ENCODE measurements at places on chromosomes 13 and 19.

- no peak overlapping the region for H3K4me3 ChIP-seq
- H3K36me3 ChIP-seq: no peaks in the 10 kb centered on the region
- DNase-seq: no peak
- no peaks in the 10 kb centered on the region for H3K27me3 ChIP-seq
These were observed 27.1 kb downstream of the FAM216B start for GRCh38 chr13:42808341-42808940.

DNA sequence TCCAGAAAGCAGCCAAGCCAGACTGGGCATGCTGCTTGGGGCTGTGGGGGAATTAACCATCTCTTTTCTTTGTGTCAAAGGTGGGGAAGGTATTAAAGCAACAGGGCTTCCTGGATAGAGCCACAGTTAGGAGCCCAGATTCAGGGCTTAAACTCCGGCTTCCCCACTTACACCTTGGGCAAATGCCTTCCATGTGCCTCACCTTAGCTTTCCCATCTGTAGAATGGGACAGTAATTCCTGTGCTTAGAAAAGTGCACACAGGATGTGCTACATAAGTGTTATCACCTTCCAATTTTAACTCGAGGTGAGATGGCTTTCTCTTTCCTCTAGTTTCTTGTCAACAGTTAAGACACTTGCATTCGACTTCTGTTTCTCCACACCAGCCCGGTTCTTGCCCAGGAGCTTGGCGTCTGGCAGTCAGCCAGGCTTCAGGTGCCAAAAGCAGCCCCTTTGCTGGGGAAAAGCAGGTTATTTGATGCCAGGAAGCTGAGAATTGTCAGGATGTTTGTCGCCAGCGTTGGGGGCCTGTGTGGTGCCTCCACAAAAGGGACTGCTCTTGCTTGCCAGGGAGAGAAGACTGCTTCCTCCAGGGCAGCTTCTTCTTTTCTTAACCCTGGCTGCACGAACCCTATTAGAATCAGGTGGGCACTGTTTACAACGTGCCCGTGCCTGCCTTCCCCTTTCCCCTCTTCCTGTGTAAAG, 79.2 kb downstream of the SIPA1L3 start:
- no peak overlapping the region for H3K4me3 ChIP-seq
- no peak for DNase-seq
- H3K36me3 ChIP-seq: no peaks in the 10 kb centered on the region
- no peak overlapping the region for H3K27ac ChIP-seq

- peaks cover 13% of the 10 kb centered on the region for H3K4me1 ChIP-seq
- H3K36me3 ChIP-seq: no peaks in the 10 kb centered on the region
- peak overlapping the region; percentile 46 for H3K27ac ChIP-seq
- no peak for DNase-seq
These were observed 8.7 kb downstream of the GPX4 start for GRCh38 chr19:1112268-1113029.

GRCh38 chr13:42553098-42554046, 20.6 kb upstream of the TNFSF11 start:
- no peak for DNase-seq
- H3K27me3 ChIP-seq: no peaks in the 10 kb centered on the region
- H3K27ac ChIP-seq: no peak overlapping the region
- no peaks in the 10 kb centered on the region for H3K36me3 ChIP-seq
- no peak overlapping the region for H3K4me3 ChIP-seq

- no peak overlapping the region for H3K4me3 ChIP-seq
- H3K4me1 ChIP-seq: no peaks in the 10 kb centered on the region
- peaks cover 16% of the 10 kb centered on the region for H3K27me3 ChIP-seq
- DNase-seq: no peak
These were observed 7.6 kb downstream of the EFNB2 start for GRCh38 chr13:106527826-106528225.

GRCh38 chr13:78121459-78122348, 203.1 kb upstream of the EDNRB start:
- peaks cover 3% of the 10 kb centered on the region for H3K4me1 ChIP-seq
- H3K4me3 ChIP-seq: peak overlapping the region; percentile 19
- H3K27ac ChIP-seq: no peak overlapping the region
- no peaks in the 10 kb centered on the region for H3K27me3 ChIP-seq
- H3K36me3 ChIP-seq: no peaks in the 10 kb centered on the region

- H3K4me3 ChIP-seq: no peak overlapping the region
- no peaks in the 10 kb centered on the region for H3K36me3 ChIP-seq
- H3K4me1 ChIP-seq: no peaks in the 10 kb centered on the region
- no peak overlapping the region for H3K27ac ChIP-seq
These were observed 112.4 kb downstream of the NUFIP1 start for GRCh38 chr13:44876782-44877324.

DNA sequence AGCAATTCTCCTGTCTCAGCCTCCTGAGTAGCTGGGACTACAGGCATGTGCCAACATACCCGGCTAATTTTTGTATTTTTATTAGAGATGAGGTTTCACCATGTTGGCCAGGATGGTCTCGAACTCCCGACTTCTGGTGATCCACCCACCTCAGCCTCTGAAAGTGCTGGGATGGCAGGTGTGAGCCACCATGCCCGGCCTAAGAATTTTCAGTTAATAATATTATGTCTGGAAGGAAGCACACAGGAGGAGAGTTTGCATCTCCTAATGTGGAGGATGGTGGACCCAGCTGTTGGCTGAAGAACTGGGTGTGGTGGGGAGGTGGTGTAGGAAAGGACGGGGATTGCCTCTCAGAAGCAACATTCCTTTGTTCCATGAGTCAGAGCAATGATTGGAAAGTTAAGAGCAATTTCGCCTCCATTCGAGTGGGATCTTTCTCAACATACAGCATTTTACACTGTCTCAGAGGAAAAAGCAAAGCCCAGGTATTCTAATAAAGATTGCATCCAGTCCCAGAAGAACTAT, 11.9 kb downstream of the PDCD2L start:
- DNase-seq: no peak
- no peak overlapping the region for H3K27ac ChIP-seq
- no peak overlapping the region for H3K4me3 ChIP-seq
- H3K36me3 ChIP-seq: peaks cover 72% of the 10 kb centered on the region
- no peaks in the 10 kb centered on the region for H3K27me3 ChIP-seq

DNA sequence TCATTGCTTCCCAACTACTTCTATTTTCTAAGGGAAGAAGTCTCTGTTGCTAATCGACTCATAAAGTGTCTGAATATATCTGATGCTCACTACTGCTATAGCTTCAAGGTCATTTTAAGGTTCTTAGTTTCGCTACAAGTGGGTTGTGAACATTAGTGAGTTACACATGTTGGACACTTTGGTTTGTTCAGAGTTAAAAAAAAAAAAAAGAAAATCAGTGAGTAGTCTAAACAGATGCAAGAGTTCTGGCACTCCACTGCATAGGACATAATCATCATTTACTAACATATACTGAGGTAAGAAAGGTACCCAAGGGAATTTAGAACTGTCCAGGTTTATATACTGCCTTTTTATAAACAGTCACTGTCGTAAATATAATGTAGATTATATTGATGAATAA, 108.8 kb downstream of the KLF12 start:
- no peak overlapping the region for H3K27ac ChIP-seq
- DNase-seq: no peak
- H3K27me3 ChIP-seq: no peaks in the 10 kb centered on the region
- H3K36me3 ChIP-seq: no peaks in the 10 kb centered on the region

GRCh38 chr19:11581740-11582139, 4.3 kb upstream of the ACP5 start:
- no peak overlapping the region for H3K4me3 ChIP-seq
- peak overlapping the region; percentile 87 for H3K27ac ChIP-seq
- H3K27me3 ChIP-seq: peaks cover 22% of the 10 kb centered on the region
- no peaks in the 10 kb centered on the region for H3K36me3 ChIP-seq

GRCh38 chr13:93847162-93847561, 620.6 kb downstream of the GPC6 start:
- H3K27me3 ChIP-seq: no peaks in the 10 kb centered on the region
- no peak overlapping the region for H3K27ac ChIP-seq
- DNase-seq: no peak
- no peaks in the 10 kb centered on the region for H3K4me1 ChIP-seq
- H3K4me3 ChIP-seq: no peak overlapping the region

DNA sequence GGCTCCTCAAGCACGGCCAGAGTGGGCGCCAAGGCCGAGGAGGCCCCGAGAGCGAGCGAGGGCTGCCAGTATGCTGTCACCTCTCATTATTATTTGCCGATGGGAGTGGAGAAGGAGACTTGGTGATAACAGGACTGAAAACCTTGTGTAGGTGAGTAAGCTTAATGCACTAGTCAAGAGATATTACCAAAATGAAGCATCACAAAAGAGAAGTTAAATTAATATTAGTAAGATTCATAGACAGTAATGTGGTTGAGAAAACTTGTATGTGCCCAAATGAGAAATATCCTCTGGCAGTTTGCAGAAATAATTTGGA, 204.5 kb upstream of the SLITRK1 start:
- no peaks in the 10 kb centered on the region for H3K4me1 ChIP-seq
- H3K4me3 ChIP-seq: no peak overlapping the region
- DNase-seq: no peak
- H3K27ac ChIP-seq: no peak overlapping the region
- no peaks in the 10 kb centered on the region for H3K36me3 ChIP-seq

- peak overlapping the region; percentile 1 for H3K4me3 ChIP-seq
- peak; percentile 43 for DNase-seq
- H3K27ac ChIP-seq: peak overlapping the region; percentile 29
- peaks cover 19% of the 10 kb centered on the region for H3K27me3 ChIP-seq
- no peaks in the 10 kb centered on the region for H3K36me3 ChIP-seq
These were observed 12.5 kb upstream of the CFAP97D2 start for GRCh38 chr13:114166381-114167131.

- peaks cover 27% of the 10 kb centered on the region for H3K36me3 ChIP-seq
- H3K27ac ChIP-seq: no peak overlapping the region
- DNase-seq: no peak
- no peak overlapping the region for H3K4me3 ChIP-seq
These were observed 8.1 kb downstream of the MRPS31 start for GRCh38 chr13:40762849-40763248.

DNA sequence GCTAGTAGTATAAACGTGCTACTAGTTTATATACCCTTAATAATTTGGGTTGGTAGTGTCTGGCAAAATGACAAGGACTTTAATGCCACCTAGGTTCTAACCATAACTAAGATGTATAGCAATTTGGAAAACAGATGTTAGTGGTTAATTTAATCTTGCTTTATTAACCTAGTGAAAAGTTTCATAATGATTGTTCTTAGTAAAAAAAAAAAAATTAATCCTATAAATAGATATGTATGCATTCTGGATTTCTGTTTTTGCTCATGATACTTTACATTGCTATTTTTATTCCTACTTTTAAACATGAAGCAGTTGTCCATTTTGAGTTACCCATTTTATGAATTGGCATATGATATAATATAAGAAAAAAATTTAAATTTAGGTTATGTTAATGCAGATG, 36.3 kb downstream of the DGKH start:
- H3K4me3 ChIP-seq: no peak overlapping the region
- H3K36me3 ChIP-seq: no peaks in the 10 kb centered on the region
- no peaks in the 10 kb centered on the region for H3K27me3 ChIP-seq
- no peaks in the 10 kb centered on the region for H3K4me1 ChIP-seq
- H3K27ac ChIP-seq: no peak overlapping the region

- H3K27me3 ChIP-seq: peaks cover 3% of the 10 kb centered on the region
- H3K4me1 ChIP-seq: no peaks in the 10 kb centered on the region
- H3K27ac ChIP-seq: no peak overlapping the region
These were observed 13.0 kb upstream of the ALOX5AP start for GRCh38 chr13:30722361-30722760.

- H3K27ac ChIP-seq: no peak overlapping the region
- peak overlapping the region; percentile 94 for H3K4me3 ChIP-seq
These were observed 1.1 kb downstream of the RAB8A start for GRCh38 chr19:16112778-16113177.

GRCh38 chr19:47404334-47405196, 14.8 kb downstream of the MEIS3 start:
- H3K27me3 ChIP-seq: peaks cover 11% of the 10 kb centered on the region
- no peaks in the 10 kb centered on the region for H3K36me3 ChIP-seq
- DNase-seq: no peak
- H3K4me1 ChIP-seq: no peaks in the 10 kb centered on the region
- no peak overlapping the region for H3K27ac ChIP-seq

- peak overlapping the region; percentile 32 for H3K27ac ChIP-seq
- H3K36me3 ChIP-seq: no peaks in the 10 kb centered on the region
- DNase-seq: peak; percentile 79
- H3K4me1 ChIP-seq: peaks cover 79% of the 10 kb centered on the region
- no peaks in the 10 kb centered on the region for H3K27me3 ChIP-seq
These were observed 46.8 kb downstream of the LATS2 start for GRCh38 chr13:21014502-21015170.

GRCh38 chr19:46697204-46697960, 19.5 kb downstream of the PRKD2 start:
- peak; percentile 83 for DNase-seq
- H3K27ac ChIP-seq: no peak overlapping the region
- H3K4me3 ChIP-seq: peak overlapping the region; percentile 13
- peaks cover 94% of the 10 kb centered on the region for H3K36me3 ChIP-seq

GRCh38 chr13:24214528-24214927, 54.0 kb downstream of the SPATA13 start:
- H3K4me3 ChIP-seq: no peak overlapping the region
- no peak overlapping the region for H3K27ac ChIP-seq
- DNase-seq: no peak
- H3K4me1 ChIP-seq: peaks cover 30% of the 10 kb centered on the region
- no peaks in the 10 kb centered on the region for H3K27me3 ChIP-seq

Data from heart left ventricle (tissue), 16 donors.